ENCODE measurements at places on chromosomes 16 and 17.
A peak's percentile ranks its signal among the peaks of the same experiment; 100 is the strongest.

DNA sequence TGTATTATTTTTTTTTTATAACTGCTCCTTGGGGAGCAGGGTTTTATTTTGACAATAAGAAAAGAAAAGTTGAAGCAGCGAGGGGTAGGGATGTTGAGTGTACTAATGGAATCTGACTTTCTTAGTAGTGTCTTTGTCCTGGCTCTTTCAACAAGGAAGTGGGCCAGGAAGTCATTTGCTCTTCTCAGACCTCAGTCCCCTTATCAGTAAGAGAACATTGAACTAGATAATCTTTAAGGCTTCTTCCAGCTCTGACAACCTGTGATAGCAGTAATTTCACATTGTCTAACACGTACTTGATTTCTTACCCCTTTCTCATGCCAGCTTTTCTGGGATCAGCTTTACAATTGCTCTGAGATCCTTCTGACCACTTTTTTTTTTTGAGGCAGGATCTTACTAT lies 8.3 kb downstream of the LIG3 start:
- no peak for DNase-seq

DNA sequence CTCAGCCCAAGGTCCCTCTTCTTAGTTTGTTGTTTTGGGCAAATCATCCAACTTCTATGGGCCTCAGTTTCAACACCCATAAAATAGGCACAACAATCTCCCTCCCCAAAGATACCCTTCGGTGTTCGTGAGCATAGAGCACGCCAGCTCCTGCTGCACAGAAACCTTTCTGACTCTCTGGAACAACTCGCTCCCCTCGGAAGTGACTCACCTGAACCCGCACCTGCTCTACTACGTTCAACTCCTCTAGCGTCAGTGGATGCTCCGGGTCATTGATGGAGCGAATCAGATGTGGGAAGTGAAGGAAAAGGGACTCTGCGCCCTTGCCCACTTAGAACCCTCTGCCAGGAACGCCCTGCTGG lies 445 bp downstream of the CIAO2B start:
- no peak for DNase-seq

DNA sequence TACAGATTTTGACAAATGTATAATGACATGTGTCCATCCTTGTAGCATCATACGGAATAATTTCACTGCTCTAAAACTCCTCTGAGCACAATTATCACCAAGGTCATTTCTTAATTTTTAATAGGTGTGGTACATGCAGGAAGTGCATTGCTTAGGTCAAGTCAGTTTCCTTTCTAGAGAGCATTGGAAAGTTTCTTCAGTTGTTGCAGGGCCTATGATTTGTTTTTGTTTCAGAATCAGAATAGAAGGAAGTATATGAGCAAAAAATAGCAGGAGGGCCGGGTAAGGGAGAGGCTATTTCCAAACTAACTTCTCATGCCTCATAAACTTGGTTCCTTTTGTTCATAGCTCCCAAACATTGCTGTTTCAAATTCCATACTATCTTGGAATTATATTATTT lies 24.0 kb upstream of the SLFN5 start:
- no peak for DNase-seq

GRCh38 chr17:82661717-82662683 lies 13.8 kb upstream of the WDR45B start:
- DNase-seq, result no peak

DNA sequence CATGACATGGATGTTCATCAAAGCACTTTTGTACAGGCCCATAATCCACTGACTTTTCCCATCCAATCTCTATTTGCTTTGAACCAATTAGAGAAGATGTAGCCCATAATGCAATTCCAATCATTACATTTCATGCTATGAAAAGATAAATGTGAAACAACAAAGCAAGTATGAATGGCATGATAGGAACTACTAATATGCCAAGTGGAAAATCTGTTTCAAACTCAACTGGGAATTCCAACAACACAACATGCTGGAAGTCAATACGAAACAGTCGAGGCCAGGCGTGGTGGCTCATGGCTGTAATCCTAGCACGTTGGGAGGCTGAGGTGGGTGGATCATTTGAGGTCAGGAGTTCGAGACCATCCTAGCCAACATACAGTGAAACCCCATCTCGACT lies 39.6 kb upstream of the TMEM97 start:
- DNase-seq, result no peak

- no peak for DNase-seq
Measured at GRCh38 chr17:33115366-33115765, 123.7 kb downstream of the SPACA3 start.

- no peak for DNase-seq
Measured at GRCh38 chr17:78449983-78450595, 71.6 kb downstream of the PGS1 start.

- DNase-seq, result no peak
Measured at GRCh38 chr17:72839131-72839725, 253.3 kb downstream of the SLC39A11 start.

DNA sequence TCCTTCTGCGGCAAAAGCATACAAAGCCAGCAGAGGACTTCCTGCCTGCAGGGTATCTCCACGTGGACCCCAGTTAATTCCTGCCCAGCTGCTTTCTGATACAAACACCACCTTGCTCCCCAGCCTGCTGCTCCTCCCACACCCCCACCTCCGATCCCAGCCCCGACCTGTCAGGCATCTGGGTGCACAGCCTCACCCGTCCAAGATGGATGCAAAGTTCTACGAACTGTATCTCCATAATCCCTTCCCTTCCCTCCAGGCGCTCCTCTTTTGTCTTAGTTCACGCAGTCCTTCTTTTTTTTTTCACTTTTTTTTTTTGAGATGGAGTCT lies 15.6 kb upstream of the FOXJ1 start:
- DNase-seq, result peak; percentile 51

- no peak for DNase-seq
Measured at GRCh38 chr16:15057681-15058417, 2.0 kb upstream of the NTAN1 start.

- DNase-seq, result no peak
Measured at GRCh38 chr17:51147650-51148049, 5.7 kb upstream of the NME1 start.

GRCh38 chr17:39738983-39739884 lies 1.5 kb downstream of the GRB7 start:
- no peak for DNase-seq

DNA sequence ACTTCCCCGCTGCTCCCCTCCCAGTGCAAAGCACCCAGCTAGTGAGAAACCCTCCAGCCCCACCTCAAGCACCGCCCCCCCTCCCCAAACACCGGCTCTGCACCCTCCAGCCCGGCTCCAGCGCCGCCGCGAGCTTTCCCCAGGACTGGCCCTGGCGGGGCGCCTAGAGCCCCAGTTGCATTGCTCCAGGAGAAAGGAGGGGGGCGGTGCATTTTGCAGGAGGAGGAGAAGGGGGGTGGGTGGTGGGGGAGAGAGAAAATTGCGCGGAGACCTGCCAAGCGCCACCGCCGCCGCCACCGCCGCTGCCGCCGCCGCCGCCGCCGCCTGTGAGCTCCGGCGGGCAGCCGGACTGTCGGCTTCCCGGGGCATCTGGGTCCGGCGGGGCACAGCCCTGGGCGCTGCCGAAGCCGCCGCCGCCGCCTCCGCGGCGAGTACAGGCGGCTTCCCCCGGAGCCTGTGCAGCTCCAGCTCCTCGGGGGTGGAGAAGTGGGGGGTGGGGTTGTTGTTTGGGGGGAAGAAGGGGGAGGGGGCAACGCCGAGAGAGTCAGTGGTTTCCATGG lies 333 bp upstream of the NOG start:
- DNase-seq, result peak; percentile 72
